Panc1 (cell line): ENCODE measurements at places on chromosomes 12 and 14.

GRCh38 chr14:63654346-63654745 is 12.7 kb upstream of the WDR89 start:
- no peak for DNase-seq

GRCh38 chr14:89600950-89601826 is 184.2 kb upstream of the FOXN3 start:
- no peak for DNase-seq

DNA sequence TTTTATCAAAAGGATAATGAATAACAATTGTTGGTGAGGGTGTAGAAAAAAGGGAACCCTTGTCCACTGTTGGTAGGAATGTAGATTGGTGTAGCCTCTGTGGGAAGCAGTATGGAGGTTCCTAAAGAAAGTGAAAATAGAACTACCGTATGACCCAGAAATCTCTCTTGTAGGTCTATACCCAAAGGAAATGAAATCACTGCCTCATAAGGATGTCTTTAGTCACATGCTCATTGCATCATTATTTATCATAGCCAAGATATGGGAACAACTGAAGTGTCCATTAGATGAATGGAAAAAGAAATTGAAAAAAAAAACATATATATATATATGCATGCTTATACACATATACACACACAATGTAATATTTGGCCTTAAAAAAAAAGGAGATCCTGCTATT is 158.8 kb upstream of the NPAS3 start:
- DNase-seq: no peak

GRCh38 chr12:42332301-42333285 is 6.6 kb downstream of the PPHLN1 start:
- DNase-seq: no peak

- no peak for DNase-seq
Measured at GRCh38 chr12:41011939-41012338, 176.2 kb upstream of the PDZRN4 start.
